ENCODE measurements at places on chromosomes 11 and 22.

DNA sequence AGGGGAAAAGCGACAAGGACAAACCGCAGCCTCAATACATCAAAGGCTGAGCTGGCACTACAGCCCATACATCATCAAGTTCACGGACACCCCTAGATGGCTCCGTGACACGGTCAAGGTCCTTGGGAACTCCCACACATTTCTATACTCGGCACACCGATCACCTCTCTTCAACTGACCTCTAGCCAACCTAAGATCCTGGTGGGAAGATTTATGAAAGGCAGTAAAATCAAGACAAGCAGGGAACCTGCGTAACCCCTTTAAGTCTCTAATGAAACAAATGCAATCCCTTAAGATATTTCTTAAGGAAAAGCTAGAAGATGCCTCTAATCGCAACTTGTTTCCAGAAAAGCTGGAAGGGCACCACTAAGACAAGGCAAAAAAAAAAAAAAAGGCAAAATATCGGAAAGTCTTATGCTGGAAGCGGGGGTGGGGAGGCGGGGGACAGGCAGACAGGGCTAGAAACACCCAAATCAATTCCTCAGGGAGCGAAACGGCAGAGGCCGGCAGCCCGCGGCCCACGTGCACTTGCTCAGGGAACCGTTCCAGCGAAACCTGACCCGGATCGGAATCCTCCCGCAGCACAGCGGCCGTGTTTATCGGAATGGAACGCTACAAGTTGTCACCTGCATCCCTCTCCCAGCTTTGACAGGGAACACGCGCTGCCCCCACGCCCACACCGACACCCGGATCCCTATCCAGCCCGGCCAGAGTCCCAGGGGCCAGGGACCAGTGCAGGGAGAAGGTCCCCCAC lies 1.4 kb downstream of the ARHGAP20 start:
- no peak for DNase-seq

DNA sequence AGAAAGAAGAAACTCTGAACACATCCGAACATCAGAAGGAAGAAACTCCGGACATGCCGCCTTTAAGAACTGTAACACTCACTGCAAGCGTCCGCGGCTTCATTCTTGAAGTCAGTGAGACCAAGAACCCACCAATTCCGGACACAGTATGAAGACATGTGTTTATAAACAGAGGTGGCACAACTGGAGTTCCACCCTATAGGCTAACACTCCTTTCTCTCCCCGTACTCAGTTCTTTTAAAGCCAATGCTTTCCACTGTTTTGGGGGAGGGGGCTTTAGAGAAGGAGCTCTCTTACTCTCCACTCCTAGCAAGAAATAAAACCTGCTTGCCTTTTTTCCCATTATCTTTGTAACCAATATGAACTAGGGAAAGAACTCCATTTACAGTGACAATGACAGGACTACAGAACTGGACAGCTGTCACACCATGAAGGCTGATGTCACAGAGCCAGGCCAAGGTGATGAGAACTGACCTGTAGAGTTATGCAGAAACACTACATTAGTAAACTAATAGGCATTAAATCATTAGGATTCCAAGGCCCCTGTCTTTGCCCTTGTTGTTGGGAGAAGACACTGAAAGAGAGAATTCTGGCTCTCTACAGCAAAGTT lies 733 bp downstream of the TRIM5 start:
- DNase-seq = no peak

DNA sequence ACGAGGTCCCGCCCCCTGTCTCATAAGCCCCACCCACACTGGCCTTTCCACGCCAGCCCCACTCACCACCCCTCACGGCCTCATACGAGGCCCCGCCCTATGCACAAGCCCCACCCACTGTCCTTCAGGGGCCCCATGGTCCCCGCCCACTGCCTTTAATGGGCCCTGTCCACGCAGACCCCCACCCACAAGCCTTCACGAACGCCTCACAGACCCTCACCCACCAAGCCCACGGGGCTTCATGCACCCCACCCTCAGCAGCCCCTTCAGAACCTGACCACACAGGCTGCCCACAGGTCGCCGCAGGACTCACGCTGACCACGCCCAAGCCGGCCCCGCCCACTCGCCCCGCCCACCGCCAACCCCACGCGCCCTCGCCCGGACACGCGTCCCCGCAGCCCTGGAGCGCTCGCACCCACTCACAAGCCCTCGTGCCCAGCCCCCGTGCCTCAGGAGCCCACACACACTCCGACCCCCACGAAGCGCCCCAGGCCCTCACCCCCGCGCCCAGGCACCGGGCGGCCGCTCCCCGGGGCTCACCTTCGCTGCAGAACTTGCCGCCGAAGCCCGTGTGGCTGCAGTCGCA lies 10.5 kb downstream of the NRXN2 start:
- no peak for DNase-seq

DNA sequence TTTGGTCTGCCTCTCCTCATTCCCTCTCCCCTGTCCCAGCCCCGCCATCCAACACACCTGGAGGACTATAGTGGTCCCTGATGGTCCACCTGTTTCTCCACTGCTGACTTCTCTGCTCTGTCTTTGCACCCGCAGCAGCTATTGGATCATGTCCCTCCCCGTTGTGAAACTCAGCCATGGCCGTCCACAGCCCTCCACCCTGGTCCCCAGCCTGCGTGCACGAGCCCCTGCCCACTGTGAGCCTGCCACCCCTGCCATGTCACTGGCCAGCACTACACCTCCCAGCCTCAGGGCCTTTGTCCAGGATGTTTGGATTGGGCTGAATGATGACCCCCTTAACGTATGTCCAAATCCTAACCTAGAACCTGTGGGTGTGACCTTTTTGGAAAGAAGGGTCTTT lies 47.7 kb upstream of the SMIM38 start:
- no peak for DNase-seq

DNA sequence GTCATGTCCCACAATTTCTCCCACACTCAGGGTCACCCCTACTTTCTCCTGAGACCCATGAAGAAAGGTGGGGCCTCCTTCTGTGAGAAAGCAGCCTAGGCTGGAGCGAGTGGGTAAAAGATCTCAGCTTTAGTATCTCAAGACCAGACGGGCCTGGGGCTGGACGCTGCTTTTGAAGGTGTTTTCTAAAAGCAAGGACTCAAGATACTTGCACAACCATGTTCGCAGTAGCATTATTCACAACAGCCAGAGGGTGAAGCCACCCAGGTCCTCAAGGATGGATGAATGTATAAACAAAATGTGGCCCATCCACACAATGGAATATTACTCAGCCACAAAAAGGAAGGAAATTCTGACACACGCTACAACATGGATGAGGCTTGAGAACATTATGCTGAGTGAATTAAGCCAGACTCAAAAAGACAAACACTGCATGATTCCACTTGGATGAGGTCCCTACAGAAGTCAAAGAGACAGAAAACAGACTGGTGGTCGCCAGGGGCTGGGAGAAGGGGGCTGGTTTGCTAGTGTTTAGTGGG lies 10.6 kb downstream of the SHANK2 start:
- no peak for DNase-seq

DNA sequence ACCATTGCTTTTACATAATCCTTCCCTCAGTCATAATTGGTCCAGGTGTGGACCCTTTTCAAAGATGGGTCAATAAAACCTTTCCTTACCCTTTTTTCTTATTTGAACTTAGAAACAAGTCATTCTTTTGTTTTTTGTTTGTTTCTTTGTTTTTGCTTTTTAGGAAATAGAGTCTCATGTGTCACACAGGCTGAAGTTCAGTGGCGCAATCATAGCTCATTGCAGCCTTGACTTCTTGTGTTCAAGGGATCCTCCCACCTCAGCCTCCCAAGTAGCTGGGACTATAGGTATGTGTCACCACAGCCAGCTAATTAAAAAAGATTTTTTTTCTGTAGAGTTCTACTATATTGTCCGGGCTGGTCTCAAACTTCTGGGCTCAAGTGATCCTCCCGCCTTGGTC lies 9.4 kb upstream of the PHOX2A start:
- DNase-seq = no peak

DNA sequence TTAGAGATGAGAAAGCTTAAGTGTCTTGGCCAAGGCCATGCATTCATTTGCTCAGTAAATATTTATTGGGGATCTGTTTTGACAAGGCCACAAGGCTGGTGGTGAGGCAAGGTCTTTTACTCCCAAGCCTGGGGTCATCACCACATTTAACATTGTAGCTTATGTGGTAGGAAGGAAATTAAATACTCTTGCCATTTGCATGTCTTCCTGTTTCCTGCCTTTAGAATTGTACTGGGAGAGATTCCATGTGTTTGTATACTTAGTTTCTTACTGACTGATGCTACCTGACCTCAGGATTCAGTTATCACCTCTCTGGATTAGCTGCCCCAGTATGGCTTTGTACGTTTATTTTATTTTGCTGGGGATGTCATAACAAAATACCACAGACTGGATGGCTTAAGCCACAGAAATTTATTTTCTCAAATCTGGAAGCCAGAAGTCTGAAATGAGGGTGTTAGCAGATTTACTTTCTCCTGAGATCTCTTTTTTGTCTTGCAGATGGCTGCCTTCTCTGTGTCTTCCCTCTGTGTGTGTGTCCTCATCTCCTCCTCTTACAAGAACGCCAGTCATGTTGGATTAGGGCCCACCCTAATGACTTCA lies 44.8 kb downstream of the SPECC1L start:
- DNase-seq = no peak

DNA sequence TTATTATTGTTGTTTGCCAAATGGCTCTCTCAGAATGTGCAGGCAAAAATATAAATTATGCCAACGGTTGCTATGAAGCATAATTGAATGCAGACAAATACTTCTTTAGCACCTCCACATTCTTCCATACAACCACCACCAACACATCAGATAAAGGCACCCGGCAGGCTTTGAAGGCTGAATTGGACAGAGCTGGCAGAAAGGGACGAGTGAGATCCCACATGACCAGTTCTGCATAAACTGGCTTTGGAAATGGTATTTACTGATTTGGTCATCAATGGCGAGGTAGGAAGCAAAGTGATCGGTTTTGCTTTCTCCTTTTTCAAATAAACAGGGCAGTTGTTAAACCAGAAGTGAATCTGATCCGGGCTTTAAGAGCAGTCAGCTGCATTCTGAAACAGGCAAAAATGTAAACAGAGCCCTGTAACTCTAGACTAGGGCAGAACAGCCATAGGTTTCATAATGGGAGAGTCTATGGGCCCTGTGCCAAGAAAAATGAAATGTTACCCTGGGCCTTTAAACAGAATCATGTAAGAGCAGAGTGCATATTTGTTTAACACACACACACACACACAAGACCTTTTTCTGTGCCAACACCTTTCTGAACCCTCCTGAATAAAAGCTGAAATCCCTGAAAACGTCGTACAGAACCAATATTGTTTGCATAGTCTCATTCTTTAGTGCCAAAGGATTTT lies 97.7 kb downstream of the MPPED2 start:
- DNase-seq = no peak

DNA sequence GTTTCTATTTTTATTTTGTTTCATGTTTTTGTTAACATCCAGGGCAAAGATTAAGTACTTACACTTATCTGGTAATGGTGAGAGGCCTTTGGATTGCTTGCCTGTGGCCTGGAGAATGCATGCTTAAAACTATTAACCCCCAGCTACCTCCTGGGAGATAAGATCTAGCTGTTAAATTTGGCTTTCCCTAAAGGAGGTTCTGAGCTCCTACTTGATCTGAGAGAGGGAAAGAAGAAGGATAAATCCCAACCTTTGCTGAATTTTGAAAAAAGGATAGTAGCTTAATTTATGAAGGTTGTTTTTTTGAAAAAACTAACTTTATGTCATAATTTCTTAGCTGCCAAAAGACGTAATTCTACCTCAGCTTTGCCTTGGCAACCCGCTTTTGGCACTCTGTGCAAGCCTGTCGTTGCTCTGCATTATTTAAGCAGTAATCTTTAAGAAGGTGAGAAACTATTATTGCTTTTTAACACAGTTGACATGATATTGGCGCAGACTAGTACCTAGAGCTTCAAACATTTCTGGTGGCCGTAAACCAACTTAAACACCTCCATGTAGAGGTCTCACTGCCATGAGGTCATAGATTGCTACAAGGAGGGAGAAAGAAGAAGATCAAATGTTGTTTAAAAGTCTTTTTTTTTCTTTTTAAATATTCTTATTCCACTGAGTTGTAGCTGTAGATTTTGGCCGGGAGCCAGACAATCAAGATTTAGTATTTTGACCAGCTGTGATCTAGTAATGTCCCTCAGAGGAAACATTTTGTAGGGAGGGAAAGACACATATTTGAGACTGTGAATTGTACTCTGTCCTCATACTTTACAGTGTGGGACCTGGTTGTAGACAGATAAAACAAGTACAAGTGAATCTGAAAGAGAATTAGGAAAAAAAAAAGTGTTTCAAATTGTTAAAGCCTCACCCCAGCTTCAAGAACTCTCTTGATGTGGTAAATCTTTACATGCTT lies 74.4 kb downstream of the WNT11 start:
- DNase-seq = no peak

DNA sequence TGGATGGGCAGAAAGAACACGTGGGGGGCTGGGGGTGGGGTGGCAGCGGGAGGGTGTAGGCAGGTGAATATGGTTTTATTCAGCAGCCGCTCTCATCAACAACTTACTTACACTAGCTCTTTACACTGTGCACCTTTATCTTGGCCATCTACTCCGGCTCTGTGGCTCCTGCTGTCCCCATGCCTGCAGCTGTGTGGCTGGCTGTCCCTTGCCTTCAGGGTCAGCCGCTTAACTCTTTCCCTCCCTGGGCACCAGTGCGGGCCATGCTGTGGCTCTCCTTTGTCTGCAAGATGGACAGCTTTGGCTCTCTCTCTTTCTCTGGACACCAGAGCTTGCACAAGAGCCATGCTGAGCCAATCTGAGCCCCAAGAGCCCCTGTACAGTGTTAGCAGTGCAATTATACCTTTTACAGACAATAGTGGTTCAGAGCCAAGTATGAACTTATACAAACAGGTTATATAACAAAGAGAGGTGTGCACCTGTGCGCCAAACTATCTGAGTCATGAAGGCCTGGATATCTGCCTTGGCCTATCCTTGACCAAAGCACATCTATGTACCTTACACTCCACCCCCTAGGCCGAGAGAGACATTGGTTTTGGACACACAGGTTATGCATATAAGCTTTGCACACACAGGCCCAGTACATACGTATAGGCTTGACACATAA lies 94.3 kb upstream of the CTSC start:
- DNase-seq = no peak

DNA sequence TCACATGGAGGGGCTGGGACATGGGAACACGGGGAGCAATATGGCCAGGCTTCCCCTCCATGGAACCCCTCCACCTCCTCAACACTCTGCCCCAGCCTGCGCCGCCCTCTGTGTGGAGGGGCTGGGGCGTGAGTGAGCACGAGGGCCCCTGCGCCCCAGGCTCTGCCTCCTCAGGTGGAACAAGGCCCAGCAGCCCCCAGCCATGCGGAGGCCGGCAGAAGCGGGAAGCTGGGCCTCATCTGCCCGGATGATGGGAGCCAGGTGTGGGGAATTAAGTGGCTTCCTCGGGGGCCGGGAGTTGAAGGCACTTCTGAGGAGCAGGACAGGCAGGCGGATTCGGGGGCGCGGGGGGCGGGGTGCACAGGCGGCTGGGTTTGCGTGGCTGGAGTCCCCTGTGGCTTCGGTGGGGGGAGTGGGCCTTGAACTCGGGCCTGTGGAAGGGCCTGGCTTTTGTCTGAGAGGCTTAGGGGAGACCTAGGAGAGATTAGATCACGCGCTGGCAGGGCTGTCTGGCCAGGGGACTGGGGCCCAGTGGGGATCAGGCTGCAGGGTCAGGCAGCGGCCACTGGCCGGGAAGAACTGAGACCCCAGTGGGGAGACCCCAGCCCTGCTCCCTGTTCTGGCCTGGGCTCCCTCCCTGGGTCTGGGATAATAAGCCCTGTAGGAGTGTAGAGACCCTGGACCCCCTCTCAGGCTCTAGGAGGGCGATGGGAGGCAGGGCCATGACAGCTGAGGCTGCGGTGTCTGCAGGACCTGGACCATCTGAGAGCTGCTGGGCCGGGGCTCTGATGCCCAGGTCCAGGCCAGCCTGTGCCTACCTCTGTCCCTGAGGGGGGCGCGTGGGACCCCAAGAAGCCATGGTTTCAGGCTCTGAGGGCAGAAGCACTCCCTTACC lies 13.3 kb downstream of the PRR33 start:
- DNase-seq = no peak

GRCh38 chr22:30127749-30128166 lies 47.5 kb downstream of the HORMAD2 start:
- DNase-seq = no peak

Measured in esophagus squamous epithelium (tissue), 5 donors.